CD14-positive monocyte (primary cell): ENCODE measurements at places on chromosomes 7 and 10.

DNA sequence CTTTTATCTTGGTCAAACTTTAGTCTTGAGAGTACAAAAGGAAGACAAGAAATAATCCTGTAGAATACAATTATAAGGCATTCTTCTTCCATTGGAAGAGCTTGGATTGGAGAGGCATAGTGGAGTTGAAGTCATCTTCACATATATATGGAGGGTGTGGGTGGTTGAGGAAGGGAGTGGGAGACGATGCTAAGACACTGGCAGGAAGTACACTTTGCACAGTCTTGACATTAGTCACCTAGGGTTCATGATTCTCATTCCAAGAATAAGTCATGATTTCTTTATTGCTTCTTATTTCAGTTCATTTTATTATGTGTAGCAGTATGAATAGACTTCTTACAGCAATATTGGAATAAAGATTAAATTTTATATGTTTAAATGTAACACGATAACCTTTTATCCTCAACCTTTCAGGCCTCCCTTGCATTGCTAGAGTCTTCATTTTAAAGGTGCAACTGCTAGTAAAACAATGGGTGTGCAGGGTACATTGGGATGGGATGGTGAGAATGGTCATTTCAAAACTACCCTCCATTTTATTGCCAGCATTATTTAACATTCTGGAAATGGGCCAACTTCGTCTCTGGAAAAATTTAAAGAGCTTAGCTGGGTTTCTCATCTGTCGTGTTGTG, 12.3 kb upstream of the SLC26A3 start:
- DNase-seq = no peak

DNA sequence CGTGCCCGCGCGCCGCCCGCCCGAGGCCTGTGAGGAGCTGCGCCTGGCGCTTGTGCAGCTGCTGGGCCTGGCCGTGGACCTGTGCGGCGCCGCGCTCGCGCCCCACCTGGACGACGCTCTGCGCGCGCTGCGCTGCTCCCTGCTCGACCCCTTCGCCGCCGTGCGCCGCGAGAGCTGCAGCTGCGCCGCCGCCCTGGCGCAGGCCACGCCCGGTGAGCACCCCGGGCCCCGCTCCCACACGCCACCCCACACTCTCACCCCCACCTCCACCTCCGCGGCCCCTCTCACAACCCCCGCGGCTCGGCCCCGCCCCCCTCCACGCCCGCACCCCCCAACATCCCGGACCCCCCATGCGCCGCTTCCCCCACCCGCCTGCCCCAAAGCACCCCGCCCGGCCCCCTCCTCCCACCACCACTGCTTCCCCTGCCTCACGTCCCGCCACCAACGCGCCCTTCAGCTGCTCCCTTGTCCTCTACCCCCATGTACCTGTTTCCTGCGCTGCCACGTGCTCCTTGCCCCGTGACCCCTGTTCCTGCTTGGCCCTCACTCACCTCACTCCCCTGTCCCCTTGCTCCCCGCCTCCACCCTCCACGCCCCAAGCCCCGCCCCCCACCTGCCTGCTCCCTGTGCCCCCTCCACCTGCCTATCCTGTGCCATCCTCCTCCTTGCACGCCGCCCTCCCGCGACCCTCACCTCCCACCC, at the start of gene PRKAR1B:
PRKAR1B (minus strand) TSS at position 178 of the 702 bp plus-strand sequence. CDS start 15,776 bp downstream, outside the sequence.
- no peak for DNase-seq

GRCh38 chr7:94069162-94069739, 65.1 kb upstream of the BET1 start:
- peak; percentile 16 for DNase-seq

DNA sequence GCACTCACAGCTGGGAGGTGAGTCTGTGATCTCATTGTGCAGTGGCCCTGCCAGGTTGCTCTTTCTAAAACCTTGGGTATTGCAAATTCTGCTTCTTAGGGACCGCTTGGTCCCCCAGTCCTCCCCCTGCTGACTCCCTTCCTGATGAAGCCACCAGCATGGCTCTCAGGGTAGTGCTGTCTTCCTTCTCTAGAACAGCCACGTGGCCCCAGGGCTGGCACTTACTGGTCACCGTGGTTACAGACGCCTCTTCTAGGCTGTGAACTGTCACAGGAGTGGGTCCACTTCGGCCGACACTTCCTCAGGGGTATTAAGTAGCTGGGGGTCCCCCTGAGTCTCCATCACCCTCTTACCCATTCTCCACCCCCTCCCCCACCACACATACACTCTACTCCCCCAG, 2.7 kb upstream of the HTRA1 start:
- DNase-seq = no peak

GRCh38 chr7:27897001-27897400, 157.0 kb downstream of the TAX1BP1 start:
- DNase-seq = no peak

DNA sequence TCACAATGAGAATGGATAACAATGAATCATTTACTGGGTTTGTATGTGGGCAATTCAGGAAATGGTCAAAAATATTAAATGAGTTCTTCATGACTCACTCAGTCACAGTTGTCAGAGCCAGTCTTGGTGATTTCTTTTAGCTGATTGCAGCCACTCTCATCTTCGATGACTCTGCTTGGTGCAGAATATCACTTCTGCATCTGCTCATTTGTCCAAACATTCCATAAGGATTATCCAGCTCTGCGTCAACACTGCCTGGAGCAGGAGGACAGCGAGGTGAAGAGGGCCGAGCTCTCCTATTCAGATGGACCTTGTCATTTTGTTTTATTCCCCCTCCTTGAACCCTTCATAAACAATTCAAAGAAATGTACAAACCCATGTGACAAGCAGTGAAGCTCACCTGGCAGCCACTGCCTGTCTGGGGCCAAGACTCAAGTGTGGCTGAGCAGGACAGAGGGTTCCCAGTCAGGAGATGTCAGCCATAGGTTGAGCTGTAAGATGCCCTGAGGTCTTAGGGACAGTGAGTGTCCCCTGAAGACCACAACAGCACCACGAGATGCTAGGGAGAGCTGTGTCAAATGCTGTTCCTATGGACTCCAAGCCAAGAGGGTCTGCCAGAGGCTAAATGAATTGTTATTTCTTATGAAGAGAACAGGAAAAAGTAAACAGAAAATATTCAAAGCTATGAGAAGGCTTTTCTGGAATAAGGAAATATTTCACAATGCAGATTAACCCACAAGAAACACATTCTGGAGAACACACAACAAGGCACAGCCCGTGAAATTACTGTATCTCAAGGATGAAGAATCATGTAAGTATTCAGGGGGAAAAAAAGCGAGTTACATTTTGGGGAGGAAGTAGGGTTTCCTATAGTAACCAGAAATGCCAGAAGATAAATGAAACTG, 33.1 kb upstream of the EGFR start:
- DNase-seq = no peak

GRCh38 chr10:654647-654996, 34.8 kb downstream of the DIP2C start:
- DNase-seq = no peak

DNA sequence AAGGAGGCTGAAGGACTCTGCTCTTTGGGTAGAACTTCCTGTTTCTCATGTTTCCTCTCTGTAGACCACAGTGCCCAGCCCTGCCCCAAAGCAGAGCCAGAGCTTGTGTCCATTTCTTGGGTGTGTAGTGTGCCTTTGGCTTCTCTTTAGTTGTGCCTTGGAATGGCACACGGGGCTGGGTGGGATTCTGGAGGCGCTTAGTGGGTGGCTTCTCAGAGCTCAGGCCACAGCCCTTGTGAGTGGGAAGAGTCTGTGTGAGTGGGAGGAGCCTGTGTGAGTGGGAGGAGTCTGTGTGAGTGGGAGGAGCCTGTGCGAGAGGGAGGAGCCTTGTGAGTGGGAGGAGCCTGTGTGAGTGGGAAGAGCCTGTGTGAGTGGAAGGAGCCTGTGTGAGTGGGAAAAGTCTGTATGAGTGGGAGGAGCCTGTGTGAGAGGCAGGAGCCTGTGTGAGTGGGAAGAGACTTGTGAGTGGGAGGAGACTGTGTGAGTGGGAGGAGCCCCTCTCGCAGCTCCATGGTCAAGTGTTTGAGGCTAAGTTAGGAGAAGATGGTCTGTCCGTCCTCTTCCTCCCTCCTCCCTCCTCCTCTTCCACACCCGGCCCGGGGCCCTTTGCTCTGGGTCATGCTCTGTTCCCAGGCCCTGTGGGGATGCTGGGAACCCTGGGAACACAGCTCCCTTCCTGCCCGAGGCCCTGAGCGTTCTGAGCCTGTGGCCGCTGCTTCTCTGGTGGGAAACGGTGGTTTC, 153.0 kb downstream of the GRK5 start:
- DNase-seq = peak; percentile 7

DNA sequence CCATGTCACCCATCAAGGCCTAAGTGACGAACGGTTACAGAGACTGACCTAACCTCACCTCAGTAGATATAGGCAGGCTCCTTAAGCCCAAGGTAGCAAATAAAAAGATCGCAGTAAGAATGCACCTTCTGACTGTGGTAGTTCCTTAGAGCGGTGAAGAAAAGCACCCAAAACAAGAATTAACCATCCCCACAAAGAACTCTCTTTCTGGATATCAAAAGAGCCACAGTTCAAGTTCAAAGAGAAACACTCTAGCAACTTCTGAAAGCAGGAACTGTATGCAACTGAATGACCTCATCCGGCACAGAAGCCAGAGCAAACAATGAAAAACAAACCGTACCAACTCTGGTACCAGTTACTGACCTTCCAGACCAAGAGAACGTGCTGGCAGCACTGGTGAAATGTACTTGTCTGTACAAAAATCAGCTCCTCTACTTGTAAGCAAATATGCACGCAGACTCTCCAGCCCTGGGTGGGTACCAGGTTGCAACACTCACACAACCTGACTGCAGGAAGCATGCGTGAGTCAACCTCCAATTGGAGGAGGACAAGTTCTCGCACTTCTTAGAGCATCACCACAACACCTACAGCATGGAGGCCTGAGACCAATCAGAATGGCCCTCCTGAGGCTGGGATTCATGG, 202.7 kb downstream of the FAM107B start:
- DNase-seq = peak; percentile 58

- DNase-seq = no peak
These were observed 30.3 kb upstream of the PLCE1 start for GRCh38 chr10:93963434-93963833.

DNA sequence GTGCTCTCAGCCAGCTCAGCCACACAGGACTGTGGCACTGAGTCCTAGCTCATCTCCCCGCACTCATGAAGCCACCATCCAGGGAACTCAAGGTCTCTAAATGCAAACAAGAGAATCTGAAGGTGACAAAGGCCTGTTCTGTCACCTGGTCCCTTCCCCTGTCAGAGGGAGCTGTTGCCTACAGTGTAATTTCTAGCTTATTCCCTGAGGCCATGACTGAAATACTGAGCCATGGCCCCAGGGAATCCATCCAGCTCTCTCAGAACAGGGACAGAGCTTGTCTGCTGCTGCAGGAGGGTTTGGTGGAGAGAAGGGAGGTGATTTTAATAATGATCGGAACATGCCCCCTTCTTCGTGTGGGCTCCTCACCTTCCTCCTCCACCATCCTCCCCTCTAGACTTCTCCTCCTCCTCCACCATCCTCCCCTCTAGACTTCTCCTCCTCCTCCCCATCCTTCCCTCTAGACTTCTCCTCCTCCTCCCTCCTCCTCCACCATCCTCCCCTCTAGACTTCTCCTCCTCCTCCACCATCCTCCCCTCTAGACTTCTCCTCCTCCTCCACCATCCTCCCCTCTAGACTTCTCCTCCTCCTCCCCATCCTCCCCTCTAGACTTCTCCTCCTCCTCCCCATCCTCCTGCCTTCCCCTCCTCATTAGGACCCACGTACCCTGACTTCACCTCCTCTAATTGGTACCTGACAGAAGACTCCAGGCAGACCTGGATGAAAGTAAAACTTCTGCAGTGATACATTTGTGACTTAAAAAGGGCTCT, 338.0 kb upstream of the MKI67 start:
- DNase-seq = peak; percentile 23

DNA sequence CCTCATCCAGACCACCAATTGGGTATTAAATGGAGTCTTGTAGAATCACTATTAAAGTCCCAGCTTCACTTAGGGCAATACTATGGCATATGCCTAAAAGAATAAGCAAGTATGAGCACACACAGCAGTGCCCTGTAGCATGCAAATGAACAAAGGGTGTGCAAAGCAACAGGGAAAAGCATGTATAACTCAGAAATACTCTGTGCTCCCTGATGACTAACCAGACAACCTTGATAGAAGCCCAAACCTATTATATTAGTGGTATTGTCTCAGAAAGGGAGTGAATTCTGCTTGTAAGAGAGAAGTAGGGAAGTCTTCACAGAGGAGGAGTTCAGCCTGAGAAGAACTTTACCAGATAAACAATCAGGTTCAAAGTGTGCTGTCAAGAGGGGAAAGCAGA, 131.2 kb downstream of the DGKI start:
- no peak for DNase-seq

DNA sequence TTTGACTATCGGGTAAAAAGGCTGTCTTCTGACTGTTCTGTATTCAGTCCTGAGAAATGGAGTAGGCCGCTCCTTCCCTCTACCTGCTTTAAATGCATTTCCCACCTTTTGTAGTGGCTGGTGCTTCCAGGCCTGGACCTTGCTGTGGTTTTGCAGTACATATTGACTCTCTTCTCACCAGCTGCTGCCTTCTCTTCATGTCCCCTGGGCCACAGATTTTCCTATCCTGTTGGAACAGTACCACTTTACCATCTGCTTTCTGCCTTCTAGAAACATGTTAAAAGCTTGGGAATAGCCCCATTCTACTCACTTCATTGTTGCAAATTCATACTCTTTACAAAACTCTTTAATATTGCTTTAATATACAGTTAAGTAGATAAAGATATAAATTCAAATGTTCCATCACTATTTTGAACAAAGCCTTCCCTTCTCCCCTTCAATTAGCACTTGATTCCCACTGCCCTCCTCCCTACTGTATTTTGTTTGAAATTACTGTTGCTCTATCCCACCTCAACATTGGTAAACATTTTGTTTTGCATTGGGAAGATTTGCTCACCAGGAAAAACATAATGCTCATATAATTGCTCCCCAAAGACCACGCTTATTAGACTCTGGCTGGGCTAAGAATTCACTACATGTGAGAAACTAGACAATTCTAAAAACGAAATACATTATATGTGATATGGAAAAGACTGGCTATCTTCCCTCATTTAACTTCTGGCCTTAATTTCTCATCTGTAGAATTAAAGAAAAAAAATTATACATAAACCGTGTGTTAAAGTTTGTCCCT, 17.3 kb upstream of the SEMA3C start:
- DNase-seq = no peak

GRCh38 chr10:29804025-29804852, 169.5 kb upstream of the SVIL start:
- DNase-seq = peak; percentile 89

- DNase-seq = peak; percentile 62
These were observed 124.9 kb downstream of the CYP26A1 start for GRCh38 chr10:93198401-93199131.

GRCh38 chr7:96727534-96728088, 18.0 kb upstream of the SEM1 start:
- no peak for DNase-seq

DNA sequence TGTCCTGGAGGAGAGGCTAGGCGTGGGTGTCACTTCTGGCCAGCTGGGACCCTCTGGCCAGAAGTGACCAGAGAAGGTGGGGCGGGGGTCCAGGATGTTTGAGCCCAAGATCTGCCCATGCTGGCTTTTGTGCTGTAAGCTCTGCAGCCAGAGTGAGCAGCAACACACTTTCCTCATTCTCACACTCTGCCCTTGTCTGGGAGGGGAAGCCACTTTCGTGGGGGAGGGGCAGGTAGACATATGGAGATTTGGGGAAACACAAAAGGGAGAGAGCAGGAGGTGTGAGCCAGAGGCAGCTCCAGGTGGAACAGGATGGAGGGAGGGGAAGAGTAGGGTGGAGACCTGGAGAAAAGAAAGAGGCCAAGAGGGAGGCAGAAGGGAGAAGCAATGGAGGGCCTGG, 31.5 kb upstream of the ADCYAP1R1 start:
- DNase-seq = no peak

- DNase-seq = no peak
These were observed 538.0 kb downstream of the DNAJB6 start for GRCh38 chr7:157874870-157875229.
